ENCODE measurements at places on chromosomes 6 and 20. TPM values are rescaled to one million over a fixed set of nuclear protein-coding genes. Genes with fewer than 3 reads are reported as not detected.

DNA sequence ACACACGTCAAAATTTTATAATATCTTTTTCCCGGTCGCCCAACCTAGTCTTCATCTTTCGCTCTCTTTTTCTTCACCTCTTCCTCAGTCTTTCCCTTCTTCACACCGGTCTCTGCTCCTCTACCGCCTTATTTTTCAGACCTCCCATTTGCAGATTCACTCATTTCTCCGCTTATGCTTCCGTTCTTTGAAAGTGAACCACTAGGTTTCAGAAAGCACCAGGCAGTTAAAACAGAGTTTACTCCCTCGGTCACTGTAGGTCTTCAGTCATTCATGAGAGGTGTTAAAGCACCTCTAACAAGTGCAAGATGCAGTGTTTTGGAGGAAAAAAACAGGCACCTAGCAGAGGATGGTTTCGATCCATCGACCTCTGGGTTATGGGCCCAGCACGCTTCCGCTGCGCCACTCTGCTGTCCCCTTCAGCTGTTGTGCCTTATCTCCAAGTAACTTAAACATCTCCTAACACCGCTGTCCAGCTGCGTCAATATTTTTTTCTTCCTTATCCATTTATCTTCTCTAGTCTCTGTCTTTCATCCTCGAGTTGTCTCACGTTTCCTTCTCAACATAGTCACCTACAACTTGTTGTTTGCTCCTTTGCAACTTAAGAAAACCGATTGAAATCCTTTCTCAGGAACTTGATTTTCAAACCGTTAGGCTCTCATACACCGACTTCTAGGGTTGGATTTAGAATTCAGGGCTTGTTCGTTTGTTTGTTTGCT is 119.7 kb upstream of the ZNF184 start:
- no peak for DNase-seq

Gene DZANK1
- 3.3 TPM for total RNA-seq

Gene ARHGAP18
- 17.2 TPM for total RNA-seq

DNA sequence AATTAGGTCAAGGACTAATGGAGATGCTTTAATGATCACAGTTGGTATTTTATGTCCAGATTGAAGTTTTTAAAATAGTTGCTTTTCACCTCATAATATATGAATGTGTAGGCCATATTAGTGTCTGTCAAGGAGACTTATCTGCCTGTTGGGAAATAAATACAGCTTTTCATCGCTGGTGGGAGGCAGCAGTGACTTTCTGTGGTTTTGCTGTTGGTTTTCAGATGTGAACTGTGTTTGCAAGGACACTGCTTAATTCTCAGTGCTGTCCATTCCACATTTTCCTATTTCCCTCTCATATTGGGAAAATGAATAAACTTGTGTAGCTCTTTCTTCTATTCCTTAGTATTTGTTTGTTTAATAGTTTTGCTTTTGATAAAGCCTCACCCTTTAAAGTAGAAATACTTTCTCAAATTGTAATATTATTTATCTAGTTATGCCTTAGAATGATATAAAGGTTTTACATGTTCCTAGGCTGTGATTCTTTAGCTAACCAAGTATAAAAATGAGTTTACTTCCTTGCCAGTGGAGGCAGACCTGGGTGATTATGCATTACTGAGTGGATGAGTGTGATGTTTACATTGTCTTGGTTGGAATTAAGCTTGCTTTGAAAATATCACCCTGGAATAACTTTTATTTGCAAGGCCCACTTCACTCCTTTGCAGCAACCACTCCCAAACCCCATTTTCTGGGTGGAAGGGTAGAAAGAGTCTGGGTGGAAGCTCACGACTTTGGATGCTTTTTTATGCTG is 3.3 kb downstream of the PLCB4 start:
- no peak for DNase-seq

- no peak for DNase-seq
Observed at GRCh38 chr6:78808356-78808891, 58.9 kb upstream of the IRAK1BP1 start.

Gene PMEPA1
- total RNA-seq: 83.8 TPM

- DNase-seq: no peak
Observed at GRCh38 chr6:23329086-23329485, 759.7 kb downstream of the HDGFL1 start.

Gene FHL5
- total RNA-seq: 4.3 TPM

- no peak for DNase-seq
Observed at GRCh38 chr20:8292793-8293192, 160.7 kb downstream of the PLCB1 start.

GRCh38 chr6:140772576-140772975 is 1360.1 kb upstream of the GJE1 start:
- no peak for DNase-seq

GRCh38 chr20:22403022-22403631 is 181.2 kb downstream of the FOXA2 start:
- no peak for DNase-seq

Gene ARMC12
- 1.1 TPM for total RNA-seq

DNA sequence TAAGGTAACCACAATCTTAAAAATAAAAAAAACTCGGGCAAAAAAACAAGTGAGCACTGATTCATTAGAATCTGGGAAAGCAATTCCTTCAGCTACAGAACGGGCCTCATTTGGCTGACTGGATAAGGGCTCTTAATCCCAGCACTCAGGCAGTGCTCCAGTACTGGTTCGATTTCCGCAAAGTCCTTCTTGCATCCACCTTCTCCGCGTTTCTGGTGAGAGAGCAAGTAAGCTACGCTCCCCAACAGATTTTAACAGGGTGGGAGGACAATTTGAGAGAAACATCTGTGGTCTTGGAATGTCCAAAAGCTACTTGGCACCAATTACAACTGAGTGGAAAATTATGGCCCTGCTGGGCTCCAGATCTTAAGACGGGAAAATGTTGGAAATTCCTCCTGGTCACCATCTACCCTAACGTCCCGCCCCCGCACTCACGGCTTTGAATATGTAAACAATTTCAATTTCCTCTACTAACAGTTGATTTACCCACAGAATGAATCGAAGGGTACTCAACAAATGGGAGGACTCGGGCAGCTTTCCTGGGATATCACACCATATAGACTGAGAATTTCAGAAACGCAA is 18.1 kb upstream of the ZSCAN9 start:
- DNase-seq: no peak

DNA sequence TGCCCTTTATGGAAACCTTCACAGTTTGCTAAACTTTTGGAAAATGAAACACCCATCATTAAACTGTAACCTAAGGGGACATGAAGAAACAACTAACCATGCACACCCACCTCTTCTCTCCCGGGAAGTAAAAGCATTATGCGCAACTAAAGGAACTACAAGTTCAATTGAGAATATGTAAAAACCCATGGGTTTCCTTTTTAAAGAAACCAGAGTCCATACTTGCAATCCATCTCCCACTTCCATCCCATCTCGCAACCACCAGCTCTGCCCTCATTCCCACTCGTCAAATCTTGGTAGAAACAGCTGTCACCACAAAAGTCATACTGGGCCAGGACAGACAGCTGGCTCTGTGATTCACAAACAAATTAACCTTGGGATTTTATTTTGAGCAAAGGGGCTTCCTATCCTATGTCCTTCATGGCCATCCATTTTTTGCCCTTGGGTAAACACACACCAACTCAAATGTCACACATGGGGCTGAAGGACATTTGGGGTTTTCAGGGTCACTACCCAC is 81.5 kb downstream of the HAO1 start:
- DNase-seq: no peak

DNA sequence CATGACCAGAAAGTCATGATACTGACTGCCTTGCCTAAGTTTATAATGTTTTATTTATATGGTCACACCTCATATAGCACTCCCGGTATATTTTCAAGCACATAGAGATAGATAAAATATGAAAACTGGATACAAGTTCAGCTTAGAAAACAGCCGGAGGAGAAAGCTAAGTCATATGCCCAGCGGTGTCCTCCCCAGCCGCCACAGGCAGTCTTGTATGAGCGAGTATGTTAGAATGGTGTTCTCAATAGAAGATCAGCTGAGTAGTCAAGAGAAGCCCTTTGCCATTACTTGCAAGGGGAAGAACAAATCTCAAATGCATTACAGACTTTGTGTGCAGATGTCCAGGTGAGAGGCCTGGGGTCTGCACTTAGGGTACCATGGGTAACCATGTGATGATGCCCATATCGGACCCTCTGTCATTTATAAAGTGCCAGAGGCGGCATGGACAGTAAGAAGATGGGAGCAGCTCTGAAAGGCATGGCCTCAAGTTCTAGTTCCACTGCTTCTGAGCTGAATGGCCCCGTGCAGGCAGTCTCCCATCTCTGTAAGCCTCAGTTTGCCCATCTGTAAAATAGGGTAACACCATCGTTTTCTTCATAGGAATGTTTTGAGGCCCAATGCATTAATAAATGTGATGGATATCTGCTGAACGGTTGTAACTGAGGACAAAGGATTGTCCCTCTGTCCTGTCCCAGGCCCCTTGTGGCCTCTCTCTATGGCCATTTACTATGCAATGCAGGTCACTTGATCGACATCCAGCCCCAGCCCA is 195.7 kb upstream of the SNX9 start:
- no peak for DNase-seq

DNA sequence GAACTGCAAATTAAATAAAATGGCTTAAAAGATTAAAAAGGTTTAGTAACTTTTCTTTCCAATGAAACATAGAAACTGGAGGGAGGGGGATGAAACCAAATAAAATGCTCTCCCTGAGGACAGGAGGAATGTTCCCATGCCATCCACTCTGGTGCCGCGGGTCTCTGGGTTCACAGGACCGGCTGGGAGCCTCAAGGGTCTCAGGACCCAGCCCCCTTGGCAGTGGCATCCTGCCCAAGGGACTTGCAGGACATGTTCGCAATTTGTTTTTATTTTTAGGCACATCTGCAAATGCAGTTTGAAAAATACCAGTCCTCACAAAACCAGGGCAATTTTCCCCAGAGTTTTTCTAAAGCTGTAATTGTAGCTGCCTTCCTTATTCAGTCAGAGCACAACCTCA is 7.5 kb downstream of the BEND3 start:
- no peak for DNase-seq

Data from mucosa of gallbladder (tissue), 1 donor.